Stimulated activated CD4-positive, alpha-beta T cell treated with anti-CD3 and anti-CD28 coated beads, TNF-alpha, amount 100 ng/mL, for 1 hour (primary cell): ENCODE measurements at places on chromosomes 4 and X.

- no peak for DNase-seq
Observed at GRCh38 chr4:21469438-21470300, 478.9 kb downstream of the KCNIP4 start.

DNA sequence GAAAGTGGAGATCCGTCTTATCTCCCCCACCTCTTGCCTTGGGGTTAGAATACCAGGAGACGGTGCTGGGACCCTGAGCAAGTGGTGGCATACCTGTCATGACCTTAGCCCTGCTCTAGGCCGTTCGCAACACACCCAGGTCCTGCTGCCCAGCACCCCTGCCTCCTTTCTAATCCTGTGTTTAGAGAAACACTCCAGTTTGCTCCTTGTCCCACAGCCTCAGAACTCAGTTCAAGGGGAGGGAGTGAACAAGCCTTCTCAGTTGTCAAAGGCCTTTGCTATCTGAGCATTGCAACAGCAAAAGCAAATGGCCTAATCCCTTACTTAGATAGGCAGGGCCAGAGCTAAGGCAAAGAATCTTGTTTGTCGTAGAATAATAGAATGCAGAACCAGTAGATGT lies 67.9 kb downstream of the CHRNA9 start:
- no peak for DNase-seq

DNA sequence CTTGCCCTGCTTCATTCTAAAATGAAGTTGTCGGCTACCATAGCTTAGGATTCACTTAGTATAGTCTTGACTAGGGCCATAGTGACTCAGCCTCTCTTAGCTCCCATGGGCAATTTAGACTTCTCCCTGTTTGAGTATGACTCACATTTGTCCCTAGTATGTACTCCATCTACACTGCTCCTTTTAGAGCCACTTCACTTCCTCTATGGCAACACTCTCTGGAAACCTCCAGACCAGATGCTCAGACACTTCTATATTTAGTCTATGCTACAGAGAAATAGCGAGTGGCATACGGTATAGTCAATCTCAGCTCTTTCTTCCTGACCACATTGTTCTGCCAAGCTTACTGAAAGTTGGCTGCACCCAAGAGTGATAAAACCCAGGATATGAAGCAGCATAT lies 11.2 kb downstream of the MEPE start:
- no peak for DNase-seq

DNA sequence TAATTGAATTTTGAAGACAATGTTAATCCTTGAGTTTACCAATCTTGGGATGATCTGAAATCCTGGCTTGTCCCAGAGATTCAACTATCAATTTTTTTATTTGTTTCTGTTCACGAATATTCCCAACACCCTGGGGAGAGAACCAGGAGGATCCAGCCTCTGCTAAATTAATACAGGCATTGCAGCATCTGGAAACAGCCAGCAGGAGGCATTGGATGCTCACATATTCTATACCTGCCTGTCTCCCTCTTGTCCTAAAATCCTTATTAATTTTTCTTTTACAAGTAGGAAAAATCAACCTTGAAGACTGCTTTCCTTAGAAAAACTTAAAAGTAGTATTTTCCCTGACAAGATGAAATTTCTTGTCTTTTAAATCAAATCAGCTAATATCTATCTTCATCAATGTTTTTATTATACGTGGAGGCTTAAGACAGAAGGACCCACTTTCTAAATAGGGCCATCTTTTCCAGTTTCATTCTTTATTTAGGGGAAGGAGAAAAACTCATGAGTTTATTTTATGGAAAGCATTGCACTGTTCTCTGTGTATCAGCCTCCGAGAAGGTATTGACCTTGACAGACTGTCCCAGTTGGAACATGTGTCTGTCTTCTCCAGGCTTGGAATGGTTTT lies 102.4 kb downstream of the CLNK start:
- DNase-seq = no peak

DNA sequence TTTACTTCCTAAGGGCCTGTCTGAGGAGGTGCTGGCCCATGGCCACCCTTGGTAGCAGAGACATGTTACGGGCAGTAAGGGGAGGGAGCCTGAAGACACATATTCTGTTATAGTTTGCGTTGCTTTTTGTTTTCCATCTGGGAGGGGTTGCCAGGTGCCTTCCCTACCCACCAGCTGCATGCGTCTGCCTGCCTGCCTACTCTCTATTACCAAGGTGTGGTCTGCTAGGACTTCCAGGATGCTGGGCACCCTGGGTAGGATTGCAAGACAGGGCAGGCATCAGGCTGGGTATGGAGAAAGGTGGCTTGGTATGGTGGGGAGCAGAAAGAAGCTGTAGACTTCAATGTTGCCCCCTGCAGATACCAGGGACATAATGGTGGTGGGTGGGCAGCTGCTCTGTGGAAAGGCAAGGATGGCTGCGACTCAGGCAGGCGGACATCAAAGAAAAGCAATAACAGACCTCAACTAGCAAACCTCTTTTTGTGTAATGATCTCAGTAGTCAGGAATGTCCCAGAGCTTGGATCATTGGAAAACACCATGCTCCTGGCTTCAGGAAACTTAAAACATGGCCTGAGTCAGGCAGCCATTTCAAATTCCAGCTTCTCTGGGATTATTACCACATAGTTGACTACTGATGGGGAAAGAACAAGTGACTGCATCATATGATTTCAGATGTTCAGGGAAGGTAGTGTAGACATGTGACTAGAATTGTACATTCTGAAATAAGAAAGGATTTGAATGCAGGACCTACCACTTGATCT lies 67.8 kb downstream of the HOPX start:
- DNase-seq = no peak

- no peak for DNase-seq
Observed at GRCh38 chr4:83947830-83948193, 411.9 kb downstream of the GPAT3 start.

- no peak for DNase-seq
Observed at GRCh38 chr4:7182616-7183015, 9.7 kb upstream of the SORCS2 start.

- DNase-seq = no peak
Observed at GRCh38 chrX:132023896-132024386, 839 bp downstream of the STK26 start.
